ENCODE measurements at places on chromosomes 16 and 17.

- peak; percentile 41 for DNase-seq
These were observed 15.2 kb downstream of the MED24 start for GRCh38 chr17:40038882-40039513.

- peak; percentile 50 for DNase-seq
These were observed 231.9 kb downstream of the SEC14L1 start for GRCh38 chr17:77372444-77373298.

DNA sequence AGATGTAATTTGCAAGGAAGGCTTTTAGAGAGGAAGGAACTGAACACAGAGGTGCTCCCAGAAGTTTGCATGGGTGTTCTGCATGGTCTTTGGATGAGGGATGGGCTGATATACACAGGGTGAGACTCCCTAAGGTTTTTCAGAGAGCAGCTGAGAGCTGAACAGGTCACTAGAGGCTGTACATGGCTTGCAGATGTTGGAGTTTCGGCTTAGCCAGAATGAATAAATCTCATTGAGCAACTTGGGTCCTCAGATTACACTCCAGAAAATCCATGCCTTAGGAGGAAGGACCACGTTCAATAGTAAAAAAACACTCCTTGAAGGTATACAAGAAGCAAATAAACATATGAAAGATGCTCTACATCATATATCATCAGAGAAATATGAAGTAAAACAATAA, 7.5 kb upstream of the ITGB3 start:
- no peak for DNase-seq

DNA sequence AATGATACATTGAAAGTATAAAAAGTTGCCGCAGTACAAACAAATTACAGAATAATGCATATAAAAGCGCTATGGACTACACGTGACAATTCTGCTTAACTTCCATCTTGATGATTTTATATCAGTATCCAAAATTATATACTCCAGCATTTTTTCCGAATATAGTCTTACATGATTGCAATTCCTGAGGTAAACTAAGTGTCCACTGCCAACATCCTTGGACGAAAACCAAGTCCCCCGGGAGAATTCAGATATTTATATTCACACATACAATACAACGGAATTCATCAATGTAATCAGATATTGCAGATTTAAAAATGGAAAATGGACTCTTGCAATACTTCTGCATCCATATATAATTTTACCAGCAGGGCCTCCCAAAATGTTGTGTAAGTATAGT, 8.9 kb upstream of the MYH11 start:
- DNase-seq = no peak

GRCh38 chr16:78894886-78895285, 705.7 kb downstream of the MAF start:
- DNase-seq = no peak

DNA sequence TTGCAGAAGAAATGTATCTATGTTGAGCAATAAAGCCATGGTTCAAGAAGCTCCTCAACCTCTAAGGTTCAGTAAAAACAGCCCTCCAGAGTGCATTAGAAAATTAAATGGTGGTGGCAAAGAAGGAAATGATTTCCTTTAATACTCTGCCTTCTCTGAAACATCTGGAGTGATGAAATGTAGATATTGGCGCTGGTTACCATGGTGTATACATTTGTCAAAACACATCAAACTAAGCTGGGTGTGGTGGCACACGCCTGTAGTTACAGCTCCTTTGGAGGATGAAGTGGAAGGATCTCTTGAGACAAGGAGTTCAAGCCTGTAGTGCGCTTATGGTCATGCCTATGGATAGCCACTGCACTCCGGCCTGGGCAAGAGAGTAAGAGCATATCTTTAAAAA, 6.0 kb downstream of the CAPNS2 start:
- no peak for DNase-seq

DNA sequence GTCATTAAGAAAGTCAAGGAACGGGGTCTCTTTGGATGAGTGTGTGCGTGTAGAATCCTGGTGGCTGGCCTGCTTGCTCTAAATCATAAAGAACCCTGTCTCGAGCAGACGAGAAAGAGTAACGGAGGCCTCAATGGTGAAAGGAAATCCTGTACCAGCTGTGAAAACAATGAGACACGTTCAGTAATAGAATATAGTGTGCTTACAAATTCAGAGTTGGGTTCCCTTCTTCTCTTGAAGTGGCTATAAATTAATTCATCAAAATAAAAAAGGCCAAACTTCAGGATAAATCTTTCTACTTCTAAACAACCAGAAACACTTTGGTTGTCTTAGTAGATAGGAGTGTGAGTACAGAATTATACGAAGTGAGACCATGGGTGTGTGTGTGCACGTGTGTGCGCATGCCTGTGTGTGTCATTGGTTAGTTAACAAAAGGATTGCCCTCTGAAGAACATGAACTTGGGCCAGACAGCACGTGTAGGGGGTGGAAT, 48.5 kb downstream of the WWOX start:
- DNase-seq = no peak

GRCh38 chr17:744937-745336, 7.1 kb downstream of the GEMIN4 start:
- no peak for DNase-seq

DNA sequence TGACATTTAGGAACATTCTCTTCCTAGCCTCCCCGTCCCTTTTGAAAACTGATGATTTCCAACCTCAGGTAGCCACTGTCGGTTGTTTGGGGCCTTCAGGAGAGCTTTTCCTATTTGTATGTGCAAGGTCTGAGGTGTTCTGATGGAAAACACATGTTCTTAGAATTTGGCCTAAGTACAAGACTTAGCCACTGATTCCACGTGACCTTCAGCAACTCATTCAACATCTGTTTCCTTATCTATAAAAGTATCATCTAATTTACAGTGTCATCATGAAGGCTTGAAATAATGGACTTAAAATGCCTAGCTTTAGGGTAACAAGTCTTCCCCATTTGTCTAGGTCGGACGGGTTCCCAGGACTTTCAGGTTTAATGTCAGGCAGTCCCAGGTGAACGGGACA, 259.3 kb downstream of the SOX9 start:
- no peak for DNase-seq

DNA sequence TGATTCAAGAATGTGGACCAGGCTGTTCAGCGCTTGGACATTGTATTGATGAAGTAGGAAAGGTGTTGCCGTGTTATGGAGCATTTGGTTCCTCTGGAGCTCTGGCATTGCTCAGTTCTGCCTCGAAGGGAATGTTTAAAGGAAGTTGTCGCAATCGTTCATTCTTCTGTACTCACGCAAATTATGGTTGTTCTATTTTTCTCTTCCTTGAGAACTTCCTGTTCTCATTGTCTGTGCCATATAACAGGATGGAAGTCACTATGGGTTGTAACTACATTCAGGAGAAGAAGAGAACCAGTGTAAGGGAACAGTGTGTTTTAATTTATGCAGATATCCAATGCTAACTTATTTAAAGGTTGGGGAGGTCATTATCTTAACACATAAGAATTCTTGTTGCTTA, 13.0 kb downstream of the PCTP start:
- DNase-seq = no peak

GRCh38 chr17:31926100-31926729, 10.6 kb upstream of the SUZ12 start:
- no peak for DNase-seq

GRCh38 chr17:42579794-42580551, 2.4 kb upstream of the PSMC3IP start:
- no peak for DNase-seq

DNA sequence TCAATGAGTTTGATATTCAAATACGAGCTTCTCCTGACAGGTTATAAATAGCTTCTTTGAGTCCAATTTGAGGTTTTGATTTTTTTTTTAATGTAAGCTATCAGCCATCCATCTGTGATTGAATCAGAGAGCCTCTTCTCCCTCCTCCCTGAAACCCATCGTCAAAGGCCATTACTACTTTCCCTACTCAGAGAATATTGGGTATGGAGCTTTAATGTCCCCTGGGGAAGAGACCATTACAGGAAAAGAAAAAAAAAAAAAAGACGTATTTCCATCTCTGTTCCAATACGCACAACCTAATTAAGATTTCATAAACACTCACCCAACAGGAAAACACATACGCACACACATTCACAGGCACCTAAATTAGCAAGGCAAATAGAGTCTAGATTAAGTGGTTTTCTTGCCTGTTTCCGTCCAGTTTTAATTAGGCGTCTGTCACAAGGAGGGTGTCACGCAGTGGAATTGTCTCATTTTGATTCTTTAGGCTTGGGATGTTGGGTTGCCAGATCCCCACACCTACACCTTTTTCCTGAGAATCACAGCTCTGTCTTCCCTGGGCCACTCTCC, 194.3 kb upstream of the RPL38 start:
- no peak for DNase-seq

Data from NCI-H1694 treated with DMSO at 0.1 percent for 48 hours (cell line).